ENCODE measurements at places on chromosomes 2 and 18.

- DNase-seq: no peak
Measured at GRCh38 chr2:130916438-130916705, 79.7 kb downstream of the ARHGEF4 start.

DNA sequence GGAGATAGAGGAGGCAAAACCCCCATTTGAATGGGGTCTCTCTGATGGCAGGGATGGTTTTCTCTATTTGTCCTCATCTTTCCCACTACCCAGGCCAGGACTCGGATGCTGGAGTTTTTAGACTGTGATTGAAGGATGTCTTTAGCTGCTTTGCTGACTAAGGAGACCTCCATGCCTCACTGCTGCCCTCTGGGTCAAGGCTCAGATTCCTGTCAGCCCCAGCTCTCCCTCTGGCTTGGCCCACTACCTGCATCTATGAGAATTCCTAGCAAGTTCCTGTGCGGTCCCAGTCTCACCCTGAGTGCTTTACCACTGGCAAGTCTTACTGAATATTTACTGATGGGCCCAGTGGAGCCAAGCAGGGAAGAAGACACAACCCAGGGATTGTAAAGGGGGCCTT is 184.0 kb downstream of the CELF4 start:
- DNase-seq: no peak

- DNase-seq: no peak
Measured at GRCh38 chr2:17658251-17658843, 95.3 kb downstream of the SMC6 start.

- no peak for DNase-seq
Measured at GRCh38 chr2:144404586-144405314, 115.2 kb downstream of the ZEB2 start.

DNA sequence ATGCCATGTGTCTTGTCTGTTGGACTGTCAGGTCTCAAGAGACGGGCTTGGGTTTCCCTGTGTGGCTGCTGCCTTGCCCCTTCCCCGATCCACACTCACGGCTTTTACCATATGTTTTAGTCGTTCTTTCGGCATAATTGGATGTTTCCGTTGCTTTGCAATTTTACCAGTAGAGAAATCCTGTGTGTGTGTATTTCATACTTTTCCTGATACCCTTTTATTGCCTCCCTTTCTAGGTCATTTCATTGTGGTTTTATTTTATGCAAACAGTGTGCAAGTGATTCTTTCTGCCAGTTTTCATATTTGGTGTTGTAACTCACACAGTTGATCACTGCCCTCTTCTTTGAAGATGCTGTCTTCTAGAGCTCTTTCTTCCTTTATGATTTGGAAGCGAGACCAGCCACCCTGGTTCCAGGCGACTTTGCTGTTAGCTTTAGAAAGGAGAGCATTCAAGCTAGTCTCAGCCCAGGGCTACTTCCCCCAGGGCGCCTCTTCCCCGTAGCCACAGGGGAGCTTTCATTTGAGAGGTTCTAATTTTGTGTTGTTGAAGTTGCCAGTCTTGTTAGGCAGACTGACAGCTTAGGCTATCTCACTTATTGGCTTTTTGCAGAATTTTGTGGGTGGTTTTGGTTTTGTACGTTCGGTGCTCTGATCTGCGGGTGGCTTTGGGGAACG is 17.0 kb downstream of the SH3BP4 start:
- no peak for DNase-seq
